ENCODE measurements at places on chromosomes 2 and 18.

- DNase-seq: no peak
Measured at GRCh38 chr2:203796248-203797010, 71.1 kb upstream of the CTLA4 start.

DNA sequence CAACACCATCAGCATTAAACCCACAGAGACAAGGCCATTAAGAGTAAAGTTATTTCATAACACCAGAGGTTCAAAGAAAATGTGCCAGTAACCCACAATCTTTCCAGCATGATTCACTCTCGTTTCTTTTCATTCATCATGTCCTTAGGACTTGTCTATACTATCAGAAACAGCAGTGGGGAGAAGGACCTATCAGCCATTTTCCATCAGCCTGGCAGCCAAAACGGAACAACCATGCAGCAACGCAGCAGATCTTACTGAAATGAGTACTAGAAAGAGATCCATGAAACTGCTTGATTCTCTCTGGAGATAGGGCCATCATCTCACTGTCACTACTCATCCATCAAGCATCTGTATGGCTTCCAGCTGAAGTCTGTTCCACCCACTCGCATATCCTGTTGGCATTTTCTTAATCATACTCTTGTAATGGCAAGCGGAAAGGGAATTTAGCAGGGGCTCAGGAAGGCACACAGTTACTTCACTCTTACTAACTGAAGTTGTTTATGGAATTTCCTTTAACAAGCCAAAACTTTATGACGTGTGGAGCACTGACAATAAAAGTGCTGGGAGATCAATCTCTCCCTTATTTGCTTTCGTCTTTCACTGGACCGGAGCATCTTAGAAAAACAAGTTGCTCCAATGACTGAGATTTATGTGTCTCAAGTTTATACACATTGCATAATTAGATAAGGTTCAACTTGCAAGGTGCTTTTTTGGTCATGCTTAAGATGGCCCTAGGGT, 69.7 kb downstream of the EPHA4 start:
- DNase-seq: peak; percentile 70

DNA sequence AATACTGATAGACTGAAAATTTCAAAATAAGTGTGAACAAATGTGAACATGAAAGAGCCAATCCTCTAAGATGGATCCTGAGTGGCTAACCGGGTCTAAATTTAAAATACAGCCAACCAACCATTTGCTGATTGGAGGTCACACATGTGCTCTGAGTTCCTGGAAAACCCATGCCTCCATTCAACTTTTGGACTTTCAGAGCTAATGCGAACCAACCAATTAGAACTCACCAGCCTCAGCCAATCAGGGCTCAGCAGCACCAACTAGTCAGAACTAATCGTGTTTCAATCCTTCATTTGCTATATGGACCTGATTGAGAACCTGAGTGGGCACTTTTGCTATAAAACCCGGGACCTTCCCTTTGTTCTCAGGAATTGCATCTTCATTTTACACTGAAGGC, 111.5 kb downstream of the MEP1B start:
- DNase-seq: no peak

DNA sequence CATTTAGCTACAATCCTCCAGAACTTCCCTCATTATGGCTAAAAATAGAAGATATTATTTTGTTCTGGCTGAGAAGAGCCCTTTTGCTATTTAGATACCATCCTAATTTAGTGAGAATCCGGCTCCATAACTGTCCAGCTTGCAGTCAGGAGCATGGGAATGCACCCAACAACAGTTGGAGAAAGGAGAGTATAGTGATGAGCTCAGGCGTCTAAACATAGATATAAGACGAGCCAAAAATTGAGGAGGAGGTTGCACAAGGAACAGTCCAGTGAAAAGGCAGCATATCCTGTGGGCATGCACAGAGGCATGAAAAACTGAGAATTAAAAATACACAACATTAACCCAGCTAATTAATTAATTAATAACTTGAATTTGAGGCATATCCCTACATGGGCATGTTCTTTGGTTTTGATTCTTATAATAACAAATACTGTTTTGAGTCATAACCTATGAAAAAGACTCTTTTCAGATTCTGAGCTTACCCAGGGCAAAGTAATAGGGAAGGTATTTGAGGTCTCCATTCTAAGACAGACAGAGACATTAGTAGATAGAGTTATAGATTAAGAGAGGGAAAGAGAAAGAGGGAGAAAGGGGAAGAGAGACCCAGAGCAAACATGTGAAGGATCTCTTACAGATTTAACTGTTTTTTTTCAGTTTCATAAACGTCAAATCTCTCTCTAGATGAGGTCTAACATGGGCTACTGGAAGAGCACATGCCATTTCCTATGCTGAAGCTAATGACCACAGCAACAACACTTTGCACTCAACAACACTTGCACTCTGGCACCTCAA, 311.2 kb downstream of the OSR1 start:
- DNase-seq: peak; percentile 46

GRCh38 chr2:64268330-64269048, 124.3 kb upstream of the PELI1 start:
- DNase-seq: no peak

DNA sequence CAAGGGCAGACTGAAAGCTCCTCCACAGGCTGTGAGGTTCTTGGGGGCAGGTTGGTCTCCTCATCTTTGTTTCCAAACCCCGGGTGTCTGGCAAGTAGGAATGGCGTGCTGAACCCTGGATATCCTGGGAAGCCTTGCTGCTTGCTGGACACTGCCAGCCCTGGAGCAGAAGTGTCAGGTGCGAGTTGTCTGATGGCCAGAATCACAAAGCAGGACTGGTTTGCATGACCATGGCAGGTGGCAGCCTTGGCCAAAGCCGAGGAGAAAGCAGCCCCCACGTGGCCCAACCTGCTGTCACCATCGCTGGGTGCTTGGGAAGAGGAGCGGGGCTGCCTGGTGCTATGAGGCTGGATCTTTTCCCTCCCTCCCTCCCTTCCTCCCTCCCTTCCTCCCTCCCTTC, 309.5 kb upstream of the HS6ST1 start:
- no peak for DNase-seq

DNA sequence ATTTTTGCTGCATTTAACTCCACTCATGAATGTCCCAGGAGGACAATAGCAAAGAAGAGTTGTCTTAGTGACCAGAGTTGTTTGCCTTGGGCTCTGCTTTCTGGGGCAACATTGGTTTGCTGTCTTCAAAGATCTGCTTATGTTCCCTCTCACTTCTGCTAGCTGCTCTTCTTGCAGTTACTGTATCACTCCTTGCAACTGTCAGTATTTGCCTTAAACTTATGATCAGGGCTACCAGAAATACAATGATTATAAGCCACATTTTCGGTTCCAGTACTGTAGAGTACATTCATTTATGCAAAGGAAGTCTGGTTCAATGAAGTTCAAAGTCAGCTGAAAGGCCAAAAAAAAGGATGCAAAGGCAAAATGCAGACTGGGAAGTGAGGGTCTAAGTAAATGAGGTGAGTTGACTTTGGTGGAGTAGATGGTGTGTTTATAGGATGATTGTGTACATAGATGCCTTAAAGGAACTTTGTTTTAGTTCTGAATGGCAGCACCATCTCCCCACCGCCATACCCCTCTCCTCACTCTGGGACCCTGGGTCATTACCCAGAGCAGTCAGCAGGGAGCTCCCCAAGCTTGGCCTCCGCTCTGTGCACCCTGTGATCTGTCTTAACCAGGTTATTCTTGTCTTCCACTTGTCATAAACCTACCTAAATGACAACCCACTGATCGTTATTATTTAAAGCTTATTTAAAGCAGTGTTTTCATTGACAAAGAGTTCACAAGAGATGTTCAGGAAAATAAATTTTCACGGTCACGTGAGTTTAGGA, 236.0 kb downstream of the DOK6 start:
- no peak for DNase-seq

- no peak for DNase-seq
Measured at GRCh38 chr18:25771796-25772195, 318.6 kb downstream of the SS18 start.

DNA sequence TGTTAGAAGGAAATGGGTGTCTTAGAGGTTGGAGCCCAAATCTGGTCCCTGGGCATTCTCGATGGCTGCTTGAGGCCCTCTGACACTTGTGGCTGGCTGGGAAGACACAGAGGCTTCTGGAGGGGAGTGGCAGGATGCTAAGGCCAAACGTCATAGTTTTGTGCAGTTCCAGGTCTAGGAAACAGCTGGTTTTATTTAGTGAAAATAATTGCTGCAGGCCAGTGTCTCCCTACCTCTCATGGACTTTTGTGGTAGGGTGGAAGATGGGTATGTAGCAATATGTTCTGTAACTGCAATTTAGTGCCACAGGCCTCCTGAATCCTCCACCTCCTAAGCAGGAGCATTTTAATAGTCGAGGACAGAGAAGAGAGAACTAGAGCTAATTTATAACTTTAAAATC, 32.2 kb upstream of the SPRED2 start:
- no peak for DNase-seq

DNA sequence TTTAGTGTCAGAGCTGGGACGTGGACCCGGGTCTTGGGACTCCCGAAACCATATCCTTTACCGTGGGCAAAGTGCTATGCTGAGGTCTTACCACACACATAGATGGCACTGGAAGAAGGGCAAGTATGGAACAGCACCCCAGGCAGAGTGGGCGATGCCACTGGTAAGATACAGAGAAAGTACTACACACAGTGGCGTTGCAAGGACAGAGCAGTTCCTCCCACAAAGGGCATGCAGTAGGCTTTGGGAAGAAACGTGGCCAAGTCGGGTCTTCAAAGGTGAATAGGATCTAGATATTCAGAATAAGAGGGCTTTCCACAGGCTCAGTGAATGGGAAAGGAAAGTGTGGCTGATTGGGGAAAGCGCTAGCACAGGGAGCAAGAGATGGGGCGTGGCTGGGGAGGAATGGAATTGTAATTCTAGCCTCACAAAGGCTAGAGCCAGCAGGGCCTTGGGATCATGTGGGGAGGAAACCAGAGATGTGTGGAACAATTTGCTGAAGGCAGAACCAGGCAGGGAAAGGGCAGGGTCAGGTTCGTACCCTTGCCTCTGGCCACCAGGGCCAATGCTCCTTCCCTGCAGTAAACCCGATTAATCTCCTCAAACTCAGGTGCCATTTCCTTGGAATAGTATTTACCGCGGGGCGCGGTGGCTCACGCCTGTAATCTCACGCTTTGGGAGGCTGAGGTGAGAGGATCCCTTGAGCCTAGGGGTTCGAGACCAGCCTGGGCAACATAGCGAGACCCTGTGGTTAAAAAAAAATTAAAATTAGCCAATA, 36.0 kb downstream of the PCBP1 start:
- peak; percentile 55 for DNase-seq

- DNase-seq: no peak
Measured at GRCh38 chr18:22816266-22817176, 116.6 kb upstream of the RBBP8 start.

DNA sequence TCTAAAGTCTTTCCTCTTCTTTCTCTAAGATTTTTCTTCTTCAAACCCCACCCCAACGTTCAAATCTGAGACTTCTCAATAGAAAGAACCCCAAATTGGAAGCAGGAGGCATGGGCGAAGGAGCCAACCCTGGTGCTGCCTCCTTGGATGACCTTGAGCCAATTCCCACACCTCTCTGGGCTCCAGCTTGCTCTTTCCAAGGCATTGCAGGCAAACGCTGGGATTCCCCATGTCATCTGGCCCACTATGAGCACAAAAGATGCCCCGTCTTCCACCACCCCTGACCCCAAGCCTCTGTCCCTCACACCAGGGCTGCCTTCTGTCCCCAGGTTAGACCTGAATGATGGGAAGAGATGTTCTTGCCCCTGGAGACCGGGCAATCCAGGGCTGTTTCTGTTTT, 57.0 kb downstream of the TTC32 start:
- DNase-seq: no peak

DNA sequence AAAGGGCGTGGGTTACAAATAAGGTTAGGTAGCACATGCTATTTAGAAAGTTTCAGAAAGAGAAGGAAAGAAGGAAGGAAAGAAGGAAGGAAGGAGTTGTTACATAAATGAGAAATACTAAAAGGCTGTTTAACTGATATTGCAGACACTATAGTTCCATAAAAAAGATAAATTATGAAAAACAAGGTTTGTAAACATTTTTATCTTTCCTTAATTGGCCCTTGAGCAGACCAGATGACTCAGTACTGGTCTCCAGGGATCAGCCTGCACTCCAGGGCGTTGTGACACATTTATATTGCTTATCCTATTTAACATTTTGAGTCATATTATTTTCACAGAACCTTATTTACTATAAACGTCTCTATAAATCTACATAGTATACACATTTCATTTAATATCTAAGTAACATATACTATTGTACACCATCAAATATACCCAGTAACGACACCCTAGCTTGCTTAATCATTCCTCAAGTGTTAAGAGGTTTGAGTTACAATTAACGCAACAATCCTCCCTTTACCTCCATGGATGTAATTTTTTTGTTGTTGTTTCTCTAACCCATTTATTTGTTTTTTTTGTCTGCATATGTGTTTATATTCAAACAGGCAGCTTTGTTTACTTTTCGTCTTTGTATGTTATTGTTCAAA, 2.8 kb upstream of the RAB31 start:
- DNase-seq: peak; percentile 37

DNA sequence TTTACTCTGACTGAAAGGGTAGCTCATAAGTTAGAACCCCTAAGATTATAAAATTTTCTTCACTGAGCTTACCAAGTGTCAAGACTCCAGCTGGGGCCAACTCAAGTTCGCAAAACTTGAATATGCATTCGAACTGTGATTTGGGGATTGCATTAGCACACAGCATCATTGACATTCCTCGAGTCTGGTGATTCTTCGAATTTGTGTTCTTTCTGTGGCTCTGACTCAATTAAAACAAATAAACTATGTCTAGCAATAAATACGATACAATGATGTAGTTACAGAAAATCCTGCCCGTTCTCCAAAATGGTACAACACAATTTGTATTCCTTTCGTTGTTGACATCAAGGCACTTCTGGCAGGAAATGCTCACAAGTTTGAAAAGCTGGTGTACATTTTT, 11.1 kb downstream of the CCL20 start:
- DNase-seq: peak; percentile 30

DNA sequence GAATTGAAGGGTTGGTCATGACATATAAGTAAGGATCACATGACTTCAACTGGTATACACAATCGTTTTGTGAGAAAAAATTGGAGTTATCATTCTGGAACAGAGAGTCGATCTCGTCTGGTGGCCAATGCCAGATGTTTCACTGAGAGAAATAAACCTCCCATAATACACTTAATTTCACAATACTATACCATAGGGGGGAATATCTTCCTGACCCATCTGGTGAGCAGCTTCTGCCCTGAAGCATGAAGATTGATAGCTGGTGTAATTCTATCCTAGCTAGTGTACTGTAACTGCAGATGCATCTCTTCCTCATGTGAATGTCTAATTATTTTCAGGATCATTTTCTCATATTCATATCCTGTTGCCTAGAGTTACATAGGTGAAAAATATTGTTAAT, 15.7 kb upstream of the CDH7 start:
- no peak for DNase-seq

GRCh38 chr2:236101311-236101950, 66.8 kb downstream of the GBX2 start:
- no peak for DNase-seq

DNA sequence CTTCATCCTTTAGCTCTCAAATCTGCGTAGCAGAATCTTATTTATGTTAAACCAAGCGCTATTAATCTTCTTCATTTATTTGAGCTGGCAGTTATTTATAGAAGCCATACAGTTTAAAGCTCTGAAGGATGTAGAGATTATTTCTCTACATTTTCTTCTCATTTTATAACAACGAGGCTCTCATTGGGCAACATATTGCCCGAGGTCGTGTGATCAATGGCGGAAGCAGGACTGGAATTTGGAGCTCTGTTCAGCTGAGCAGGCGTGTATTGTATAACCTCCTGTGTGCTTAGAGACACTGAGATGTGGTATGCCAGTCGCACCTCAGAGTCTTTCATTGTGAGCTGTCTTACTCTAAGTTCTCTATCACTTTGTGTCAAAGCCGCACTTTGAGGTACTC, 17.5 kb upstream of the DRC1 start:
- DNase-seq: no peak

- no peak for DNase-seq
Measured at GRCh38 chr2:12399240-12399639, 317.5 kb upstream of the TRIB2 start.
